Stimulated activated CD8-positive, alpha-beta memory T cell treated with anti-CD3 and anti-CD28 coated beads, Interleukin-12 subunit alpha, Interleukin-12 subunit beta, amount 100 ng/mL, for 4 hours (primary cell): ENCODE measurements at places on chromosomes 7 and 10.

DNA sequence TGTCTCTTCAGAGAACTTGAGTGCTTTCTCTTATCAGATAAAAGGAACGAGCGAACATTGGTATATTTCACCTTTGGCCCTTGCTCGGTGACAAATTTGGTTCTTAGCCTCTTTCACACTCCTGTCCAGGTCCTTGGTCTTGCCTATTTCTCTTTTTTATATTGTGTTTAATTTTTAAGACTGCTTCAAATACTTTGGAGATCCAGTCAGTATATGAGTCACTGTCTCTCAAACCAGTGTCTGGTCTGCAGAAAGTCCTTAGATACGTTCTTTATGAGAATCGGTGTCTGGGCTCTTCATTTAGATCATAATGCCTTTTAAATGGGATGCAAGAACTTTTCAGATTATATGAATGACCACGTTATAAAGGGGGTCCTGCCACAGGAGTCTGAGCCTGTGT is 55.0 kb downstream of the PIK3AP1 start:
- DNase-seq = no peak

DNA sequence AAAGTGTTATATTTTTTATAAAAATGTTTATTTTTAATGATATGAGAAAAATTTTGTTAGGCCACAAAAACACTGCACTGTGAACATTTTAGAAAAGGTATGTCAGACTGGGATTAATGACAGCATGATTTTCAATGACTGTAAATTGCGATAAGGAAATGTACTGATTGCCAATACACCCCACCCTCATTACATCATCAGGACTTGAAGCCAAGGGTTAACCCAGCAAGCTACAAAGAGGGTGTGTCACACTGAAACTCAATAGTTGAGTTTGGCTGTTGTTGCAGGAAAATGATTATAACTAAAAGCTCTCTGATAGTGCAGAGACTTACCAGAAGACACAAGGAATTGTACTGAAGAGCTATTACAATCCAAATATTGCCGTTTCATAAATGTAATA is 64.8 kb upstream of the CAPZA2 start:
- DNase-seq = no peak

GRCh38 chr10:2214092-2214491 is 476.8 kb upstream of the ADARB2 start:
- no peak for DNase-seq

DNA sequence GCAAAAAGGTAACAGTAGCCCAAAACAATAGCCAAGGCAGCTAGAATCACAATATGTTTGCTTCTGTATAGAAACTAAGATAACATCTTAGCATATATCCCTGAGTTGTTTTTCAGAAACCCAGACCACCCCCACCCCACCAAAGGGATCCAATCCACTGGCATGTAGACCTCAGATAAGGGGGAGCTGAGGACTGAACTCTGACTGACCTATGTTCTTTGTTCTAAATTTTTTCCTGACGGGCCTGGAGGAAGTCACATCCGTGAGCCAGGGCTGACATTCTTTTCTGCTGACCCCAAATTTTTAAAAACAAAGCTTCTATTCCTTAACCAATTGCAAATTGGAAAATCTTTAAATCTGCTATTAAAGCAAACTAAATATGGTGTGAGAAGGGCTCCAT is 493.9 kb upstream of the IGFBP3 start:
- no peak for DNase-seq

GRCh38 chr7:24192053-24192452 is 91.9 kb upstream of the NPY start:
- DNase-seq = no peak

- DNase-seq = no peak
Observed at GRCh38 chr7:128954150-128954549, 16.4 kb downstream of the IRF5 start.

DNA sequence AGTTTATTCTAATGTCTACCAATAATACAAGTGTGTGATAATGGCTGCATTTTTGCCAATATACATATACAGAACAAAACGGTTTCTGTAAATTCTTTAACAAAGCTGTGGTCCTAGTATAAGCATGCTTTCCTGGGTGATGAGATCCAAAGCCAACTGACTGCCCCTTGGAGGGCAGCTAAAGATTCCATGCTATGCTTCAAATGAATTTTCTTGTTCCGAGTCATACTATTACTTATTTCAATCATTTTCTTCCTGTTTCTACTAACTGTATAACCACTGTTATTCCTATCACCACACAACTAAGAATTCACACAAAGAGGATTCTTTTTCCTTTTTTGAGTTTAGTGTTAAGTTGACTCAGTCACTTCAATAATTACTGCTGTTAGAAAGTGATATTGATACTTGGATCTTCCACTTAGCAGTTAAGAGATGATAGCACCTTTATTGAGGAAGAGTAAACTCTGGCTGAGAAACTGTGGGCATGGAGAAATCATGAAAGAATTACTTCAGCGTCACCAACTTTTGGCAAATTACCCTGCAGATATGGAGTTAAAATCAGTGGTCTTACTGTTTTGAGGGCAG is 197.5 kb downstream of the ARL4A start:
- DNase-seq = no peak

GRCh38 chr7:74015670-74016069 is 12.3 kb upstream of the ELN start:
- DNase-seq = no peak

GRCh38 chr7:70719125-70719524 is 412.8 kb upstream of the GALNT17 start:
- no peak for DNase-seq

DNA sequence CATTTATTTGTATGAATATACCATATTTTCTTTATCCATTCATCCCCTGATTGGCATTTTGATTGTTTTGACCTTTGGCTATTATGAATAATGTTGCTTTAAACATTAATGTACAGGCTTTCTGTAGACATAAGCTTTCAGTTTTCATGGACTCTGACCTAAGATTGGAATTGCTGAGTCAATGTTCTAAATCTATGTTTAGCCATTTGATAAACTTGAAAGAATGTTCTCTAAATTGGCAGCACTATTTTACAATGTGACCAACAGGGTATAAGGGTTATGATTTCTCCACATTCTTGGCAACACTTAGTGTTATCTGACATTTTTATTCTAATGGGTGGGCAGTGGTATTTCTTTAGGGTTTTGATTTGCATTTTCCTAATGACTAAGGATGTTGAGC is 229.7 kb upstream of the ETV1 start:
- DNase-seq = no peak

- DNase-seq = no peak
Observed at GRCh38 chr7:108063520-108063933, 60.6 kb upstream of the LAMB1 start.

DNA sequence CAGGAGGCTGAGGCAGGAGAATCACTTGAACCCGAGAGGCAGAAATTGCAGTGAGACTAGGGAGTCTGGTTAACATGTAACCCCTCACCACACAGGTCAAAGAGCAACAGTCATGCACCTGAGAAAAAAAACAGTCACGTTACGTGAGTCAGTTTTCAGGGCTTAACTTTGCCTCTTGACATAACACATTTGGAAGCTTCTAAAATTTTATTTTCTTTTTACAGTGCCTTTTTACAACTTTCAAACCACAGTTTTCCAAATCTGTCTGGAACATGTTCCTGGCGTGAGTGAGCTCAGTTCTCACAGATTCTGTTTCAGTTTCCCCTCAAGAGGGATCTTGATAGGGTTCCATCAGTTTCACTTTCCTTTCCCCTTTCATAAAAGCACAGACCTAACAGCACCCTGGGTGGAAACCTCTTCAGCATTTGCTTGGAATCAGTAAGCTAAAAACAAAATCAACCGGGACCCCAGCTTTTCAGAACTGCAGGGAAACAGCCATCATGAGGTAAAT is 4.4 kb downstream of the IFIT3 start:
- DNase-seq = no peak

GRCh38 chr7:92343714-92344113 is 97.9 kb downstream of the ANKIB1 start:
- DNase-seq = no peak

- DNase-seq = no peak
Observed at GRCh38 chr7:98284335-98285036, 3.0 kb downstream of the BRI3 start.

DNA sequence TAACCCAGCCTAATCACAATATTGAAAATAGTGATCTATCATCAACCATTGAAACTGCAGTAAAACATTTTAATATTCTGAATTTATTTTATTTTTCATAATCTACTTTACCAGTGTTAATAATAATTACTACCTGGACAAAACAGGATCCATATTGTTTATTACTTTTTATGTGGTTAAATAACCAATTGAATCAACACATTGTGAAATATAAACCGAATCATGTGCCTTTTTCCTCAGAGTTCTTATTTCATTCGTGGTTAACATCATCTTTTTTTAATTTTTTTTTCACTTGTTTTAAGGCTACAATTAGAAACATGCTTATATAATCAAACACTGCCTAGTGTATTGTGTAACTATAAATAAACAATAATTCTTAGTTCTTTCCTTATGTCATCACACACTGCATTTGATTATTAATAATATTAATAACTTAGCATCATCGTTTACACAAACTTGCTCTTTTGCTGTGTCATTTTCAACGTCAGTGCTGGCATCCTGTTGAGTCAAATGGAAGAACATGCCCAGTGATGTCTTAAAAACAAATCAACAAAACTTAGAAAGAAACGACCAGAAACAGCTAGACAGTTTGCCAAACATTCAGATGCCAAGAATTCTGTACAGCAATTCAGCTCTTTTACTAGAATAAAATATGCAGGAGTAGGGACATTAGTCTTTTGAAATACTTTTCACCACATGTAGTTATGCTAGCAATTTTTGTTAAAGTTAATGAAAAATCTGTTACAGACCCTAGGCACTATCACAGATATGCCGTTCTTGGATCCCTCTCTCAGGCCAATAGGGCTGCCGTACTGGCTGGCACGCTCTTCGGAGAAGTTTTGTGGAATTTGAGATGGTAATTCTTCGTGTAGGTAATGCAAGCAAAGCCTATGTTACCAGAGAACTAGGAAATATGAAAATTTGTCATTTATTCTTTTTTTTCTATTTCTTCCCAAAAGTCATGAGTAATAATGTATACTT is 330.4 kb upstream of the SEMA3A start:
- no peak for DNase-seq

DNA sequence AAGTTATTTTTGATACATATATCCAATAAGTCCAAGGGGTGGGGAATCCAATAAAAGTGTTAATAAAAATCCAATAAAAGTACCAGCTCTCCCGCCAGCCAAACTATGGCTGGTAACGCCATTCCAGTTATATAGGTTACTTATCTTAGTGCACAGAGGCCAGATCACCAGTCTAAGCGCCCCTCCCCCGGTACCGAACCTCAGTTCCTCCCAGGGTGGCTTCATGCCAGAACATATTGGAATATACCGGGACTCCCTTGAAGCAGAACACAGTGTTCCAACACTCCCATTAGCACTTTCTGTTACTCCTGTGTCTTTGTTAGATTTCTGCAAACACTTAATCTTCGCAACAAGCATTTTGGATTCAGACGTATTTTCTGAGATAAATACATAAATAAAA is 7.5 kb downstream of the FBH1 start:
- DNase-seq = no peak

- no peak for DNase-seq
Observed at GRCh38 chr10:70074971-70075370, 22.3 kb downstream of the MACROH2A2 start.

DNA sequence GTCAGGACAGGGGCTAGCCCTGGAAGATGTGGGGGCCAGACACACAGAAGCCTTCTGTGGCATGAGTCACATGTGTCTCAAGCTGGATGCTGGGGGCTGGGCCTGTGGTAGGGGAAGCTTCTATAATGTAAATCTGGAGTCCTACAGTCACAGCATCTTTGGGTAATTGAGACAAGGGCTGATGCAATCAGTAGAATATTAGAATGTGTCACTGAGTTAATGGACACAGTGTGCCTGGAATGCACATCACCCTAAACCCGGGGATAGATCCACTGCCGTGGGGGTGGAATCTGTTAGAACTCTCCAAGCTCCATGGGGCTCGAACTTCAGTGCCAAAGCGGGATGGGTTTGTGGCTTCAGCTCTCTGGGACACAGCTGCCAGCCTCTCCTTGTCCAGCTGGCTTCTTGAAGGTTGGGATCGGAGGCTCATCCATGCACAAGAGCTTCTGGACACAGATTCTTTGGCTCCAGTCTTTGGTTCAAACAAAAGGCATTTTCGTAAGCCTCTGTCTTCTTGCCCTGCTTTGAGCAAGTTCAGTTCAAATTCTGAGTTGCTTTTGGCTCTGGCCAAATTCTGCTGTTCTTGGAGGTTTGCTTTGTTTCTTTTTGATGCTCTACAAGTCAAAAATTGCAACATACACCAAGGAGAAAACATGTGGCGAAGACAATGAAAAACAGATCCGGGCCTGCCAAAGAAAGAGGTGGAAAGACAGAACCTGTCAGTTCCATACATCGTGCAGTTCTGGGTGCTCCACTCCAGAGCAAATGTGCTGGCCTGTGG is 194.8 kb upstream of the ZNF32 start:
- no peak for DNase-seq

DNA sequence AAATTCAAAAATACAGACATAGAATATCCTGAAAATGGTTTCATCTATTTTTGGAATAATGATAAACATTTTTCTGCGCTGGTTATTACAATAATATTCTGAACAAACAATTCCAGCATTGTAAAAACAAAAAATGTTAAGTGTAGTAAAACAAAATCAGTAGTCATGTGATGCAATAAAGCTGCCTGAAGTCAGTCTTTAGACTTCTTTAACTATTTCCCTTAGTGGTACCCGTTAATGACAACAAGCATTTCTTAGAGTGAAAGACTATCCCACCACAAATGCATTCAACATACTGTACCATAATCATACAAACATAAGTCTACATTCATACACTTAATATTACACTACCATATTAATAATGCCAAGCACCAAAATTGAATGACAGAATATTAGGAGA is 1.6 kb downstream of the SKAP2 start:
- no peak for DNase-seq

DNA sequence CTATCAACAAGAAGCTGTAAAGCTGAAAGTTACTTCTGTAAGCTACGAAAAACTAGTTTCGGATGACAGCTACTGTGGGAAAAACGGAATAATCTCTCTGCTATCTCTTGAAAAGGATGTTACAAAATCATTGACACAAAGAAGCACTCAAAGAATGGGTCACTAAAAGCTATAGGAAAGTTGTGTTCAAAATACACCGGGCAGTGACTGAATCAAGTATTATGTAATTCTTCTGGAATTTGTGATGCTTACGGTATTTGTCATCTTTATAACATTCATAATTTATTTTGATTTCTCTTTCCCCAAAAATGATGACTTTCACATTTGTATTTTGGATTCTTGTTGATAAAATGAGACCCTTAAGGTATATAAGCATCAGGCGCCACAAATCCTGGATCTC is 112.1 kb upstream of the KLF6 start:
- no peak for DNase-seq

- DNase-seq = no peak
Observed at GRCh38 chr7:3174515-3175284, 126.4 kb upstream of the SDK1 start.

GRCh38 chr7:158450476-158451124 is 137.0 kb downstream of the PTPRN2 start:
- DNase-seq = no peak

GRCh38 chr7:139648941-139649425 is 125.5 kb downstream of the CLEC2L start:
- no peak for DNase-seq
